ENCODE measurements at places on chromosomes 6 and 20.

- DNase-seq = no peak
Observed at GRCh38 chr6:20716865-20717264, 182.6 kb downstream of the CDKAL1 start.

- no peak for DNase-seq
Observed at GRCh38 chr6:33071569-33071968, 1.9 kb downstream of the HLA-DPA1 start.

DNA sequence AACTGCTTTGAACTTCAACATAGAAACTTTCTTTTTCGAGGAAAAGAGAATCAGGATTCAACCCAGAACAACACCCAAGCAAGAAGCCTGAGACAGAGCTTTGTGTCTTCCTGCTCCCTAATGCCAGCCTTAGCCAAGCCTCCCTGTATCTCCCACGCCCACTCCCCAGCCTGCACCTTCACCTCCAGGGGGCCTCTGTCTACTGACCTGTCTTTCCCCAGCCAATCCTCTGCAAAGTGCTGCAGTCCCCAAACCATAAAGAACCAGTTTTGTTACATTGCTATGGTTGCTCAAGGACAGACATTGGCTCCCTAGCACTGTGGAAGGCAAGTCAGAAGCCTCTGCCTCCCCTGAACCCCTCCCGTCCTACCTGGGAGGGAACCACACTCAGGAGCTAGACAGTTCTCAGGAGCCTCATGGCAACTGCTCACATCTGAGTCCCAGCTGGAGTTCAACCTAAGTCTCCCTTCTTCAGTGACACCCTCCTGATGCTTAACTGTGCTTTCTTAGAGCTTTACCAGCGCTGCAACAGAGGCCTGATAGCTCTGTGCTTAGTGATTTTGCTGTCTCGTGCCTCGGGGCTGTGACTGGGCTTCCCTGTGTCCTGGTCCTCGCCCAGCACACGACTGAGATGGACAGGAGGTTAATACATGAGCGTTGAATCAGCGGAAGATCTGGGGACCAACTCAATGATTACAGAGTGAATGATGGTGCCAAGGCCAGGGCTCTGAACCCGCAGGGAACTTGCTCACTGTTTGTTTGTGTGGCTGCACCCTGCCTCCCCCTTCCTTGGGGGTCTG, 101.5 kb upstream of the DUSP22 start:
- DNase-seq = no peak

DNA sequence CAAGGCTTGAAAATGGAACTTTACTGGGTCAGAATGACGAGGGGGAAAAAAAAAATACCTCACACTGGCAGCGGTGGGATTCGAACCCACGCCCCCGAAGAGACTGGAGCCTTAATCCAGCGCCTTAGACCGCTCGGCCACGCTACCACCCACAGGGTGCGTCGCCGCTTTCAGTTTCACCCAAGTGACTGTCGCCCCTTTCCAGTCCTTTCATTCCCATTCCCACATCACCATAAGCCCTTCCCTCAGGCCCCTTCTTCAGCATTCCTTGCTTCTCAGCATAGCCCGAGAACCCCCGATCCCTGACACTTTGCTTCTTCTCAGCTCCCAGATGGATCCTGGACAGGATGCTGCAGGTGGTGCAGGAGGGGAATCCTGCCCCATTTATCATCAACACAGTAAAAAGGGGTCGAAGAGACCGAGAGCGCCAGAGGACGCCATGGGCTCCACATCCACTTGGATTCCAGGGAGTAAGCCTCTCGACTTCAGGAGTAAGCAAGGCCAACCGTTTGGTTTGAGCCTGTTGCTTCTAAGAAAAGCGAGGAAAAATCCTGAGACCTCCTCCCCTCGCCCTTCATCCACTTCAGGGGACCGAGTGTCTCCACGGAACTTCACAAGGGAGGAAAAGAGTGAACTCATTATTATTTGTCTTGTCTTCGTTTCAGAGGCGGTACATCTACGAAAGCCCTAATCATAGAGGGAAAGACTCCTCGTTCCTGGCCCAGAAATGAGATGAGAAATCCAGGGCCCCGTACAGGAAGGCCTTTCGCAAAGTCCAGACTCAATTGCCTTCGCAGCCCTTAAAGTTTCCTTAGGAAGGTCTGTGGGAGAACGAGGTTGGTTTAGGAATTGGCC, 20.0 kb upstream of the TRIM27 start:
- DNase-seq = peak; percentile 50

DNA sequence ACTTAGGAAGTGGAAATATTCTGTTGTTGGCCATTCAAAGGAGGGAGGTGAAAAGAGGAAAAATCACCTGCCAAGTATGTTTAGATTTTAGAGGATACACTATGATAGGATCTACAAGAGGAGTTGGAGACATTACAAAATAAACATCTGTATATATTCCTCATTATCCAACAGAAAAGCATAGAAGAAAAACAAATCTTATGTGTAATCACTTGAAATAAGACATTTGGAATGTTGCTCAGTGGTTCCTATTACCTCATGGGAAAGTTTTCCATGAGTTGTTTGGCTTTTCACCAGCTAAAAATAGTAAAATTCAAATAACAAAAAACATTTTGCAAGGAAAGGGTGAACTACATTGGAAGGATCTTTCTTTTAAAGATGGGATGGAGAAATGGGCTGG, 76.7 kb upstream of the CARMIL1 start:
- DNase-seq = no peak

- no peak for DNase-seq
Observed at GRCh38 chr20:57998276-57998675, 230.2 kb downstream of the ANKRD60 start.

DNA sequence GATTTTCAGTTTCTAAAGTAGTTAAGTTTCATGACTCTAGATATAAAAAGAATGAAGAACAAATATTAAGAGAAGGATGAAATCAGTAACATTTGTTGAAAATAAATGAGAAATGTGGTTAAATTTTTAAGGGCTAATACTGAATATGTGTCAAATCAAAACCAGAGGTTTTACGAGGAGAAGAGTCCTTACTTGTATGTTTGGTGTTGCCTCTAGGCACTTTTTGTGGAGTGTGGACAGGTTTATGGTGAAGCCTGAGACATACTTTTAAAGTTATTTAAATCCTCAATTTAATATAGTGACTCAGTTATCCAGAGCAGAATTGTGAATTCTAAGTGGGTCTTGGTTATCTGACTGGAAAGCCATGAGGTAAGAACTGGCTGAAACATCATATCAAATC, 68.7 kb downstream of the COL19A1 start:
- DNase-seq = no peak

- DNase-seq = no peak
Observed at GRCh38 chr6:56637640-56638039, 5.0 kb downstream of the DST start.

- no peak for DNase-seq
Observed at GRCh38 chr6:4004249-4004648, 74.7 kb downstream of the FAM217A start.

DNA sequence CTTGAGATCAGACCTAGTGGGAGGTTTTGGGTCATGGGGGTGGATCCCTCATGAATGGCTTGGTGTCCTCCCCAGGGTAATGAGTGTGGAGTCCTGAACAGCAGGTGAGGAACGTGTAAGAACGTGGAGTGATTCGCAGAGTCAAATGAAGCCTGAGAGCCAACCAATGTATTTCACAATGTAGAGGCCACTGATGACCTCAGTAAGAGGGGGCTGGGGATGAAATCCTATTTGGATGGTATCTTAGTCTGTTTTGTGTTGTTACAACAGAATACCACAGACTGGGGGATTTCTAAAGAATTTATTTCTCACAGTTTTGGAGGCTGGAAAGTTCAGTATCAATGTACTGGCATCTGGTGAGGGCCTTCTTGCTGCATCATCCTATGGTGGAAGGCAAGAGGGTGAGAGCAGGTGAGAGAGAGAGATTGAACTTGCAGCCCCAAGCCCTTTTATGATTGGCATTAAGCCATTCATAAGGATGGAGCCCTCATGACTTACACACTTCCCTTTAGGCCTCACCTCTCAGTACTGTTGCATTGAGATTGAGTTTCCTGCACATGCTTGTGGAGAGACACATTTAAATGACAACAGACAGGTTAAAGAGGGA, 47.3 kb upstream of the HIVEP1 start:
- DNase-seq = no peak

GRCh38 chr20:18404172-18404571, 62.7 kb downstream of the DZANK1 start:
- no peak for DNase-seq

DNA sequence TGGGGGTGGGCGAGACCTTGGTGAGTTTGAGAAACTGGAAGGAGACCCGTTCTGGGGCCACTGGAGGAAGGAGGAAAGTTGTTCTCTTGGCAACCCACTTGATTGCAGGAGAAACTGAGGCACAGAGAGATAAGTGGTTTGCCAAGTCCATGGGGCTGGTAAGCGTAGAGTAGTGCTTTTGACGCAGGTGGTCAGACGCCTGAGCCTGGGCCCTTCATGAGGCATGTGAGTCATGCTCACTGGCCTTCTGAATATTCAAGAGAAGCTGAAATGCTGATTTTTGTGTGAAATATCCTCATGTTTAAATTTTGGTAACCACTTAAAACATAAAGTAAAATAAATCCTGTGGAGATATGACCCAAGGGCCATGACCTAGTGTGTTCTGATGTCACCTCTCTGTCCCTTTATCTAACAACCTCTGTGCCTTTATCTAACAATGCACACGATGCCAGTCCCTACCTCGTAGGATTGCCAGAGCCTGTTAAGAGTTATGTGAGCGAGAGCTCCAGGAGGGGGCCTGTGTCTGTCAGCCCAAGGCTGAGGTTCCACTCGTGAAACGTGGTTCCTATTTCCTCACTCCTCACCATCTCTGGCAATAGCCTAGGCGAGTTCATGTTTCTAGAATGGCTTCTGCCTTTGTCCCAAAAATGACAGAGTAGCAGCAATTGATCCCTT, 32.8 kb upstream of the PMEPA1 start:
- DNase-seq = no peak

- no peak for DNase-seq
Observed at GRCh38 chr6:139580592-139581484, 206.4 kb upstream of the CITED2 start.

- no peak for DNase-seq
Observed at GRCh38 chr20:11338496-11339306, 579.0 kb upstream of the BTBD3 start.

GRCh38 chr20:49582413-49583334, 14.7 kb upstream of the PTGIS start:
- no peak for DNase-seq

GRCh38 chr6:23170049-23170448, 600.7 kb downstream of the HDGFL1 start:
- DNase-seq = no peak

DNA sequence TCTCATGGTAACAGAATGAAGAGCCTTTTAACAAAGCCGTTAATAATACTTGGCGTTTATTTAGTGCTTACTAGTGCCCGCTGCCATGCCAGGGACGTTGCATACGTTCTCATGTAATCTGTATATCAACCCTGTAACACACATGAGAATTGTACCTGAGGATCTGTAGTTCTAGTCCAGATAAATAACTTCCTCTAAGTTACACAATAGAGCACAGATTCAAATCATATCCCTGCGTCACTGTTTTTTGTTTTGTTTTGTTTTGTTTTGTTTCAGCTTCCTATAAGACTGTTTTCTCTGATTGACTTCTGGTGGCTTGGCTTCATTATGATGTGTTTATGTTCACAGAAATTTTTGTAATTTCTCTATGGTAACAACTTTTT, 553 bp downstream of the ZSCAN16 start:
- no peak for DNase-seq

DNA sequence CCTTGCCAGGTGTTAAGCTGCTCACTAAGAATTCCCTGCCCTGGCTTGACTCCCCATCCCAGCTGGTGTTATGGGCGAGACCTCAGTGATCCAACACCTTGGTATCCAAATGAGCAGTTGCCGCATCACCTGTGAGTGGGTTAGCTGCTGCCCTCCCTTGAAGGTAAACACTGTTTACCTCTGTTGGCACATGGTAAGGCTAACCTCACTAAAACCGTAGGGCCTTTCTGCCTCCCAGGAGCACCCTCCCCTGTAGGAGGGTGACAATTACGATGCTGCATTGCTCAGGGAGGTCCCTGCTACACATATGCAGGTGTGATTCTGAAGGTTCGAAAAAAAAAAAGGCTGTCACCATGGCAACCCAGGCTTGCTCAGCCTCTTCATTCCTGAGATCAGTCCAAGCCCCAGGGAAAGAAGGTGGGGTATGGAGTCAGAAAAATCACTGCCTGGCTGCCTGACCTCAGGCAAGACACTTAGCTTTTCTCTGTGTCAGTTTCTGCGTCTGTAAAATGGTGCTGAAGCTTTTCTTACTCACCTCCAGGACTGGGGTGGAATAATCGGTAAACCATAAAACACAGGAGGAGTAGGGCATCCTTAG, 19.5 kb downstream of the PNPLA1 start:
- DNase-seq = no peak

- no peak for DNase-seq
Observed at GRCh38 chr6:158816803-158817727, 2.1 kb downstream of the EZR start.

GRCh38 chr6:109701221-109701620, 10.1 kb downstream of the FIG4 start:
- no peak for DNase-seq

DNA sequence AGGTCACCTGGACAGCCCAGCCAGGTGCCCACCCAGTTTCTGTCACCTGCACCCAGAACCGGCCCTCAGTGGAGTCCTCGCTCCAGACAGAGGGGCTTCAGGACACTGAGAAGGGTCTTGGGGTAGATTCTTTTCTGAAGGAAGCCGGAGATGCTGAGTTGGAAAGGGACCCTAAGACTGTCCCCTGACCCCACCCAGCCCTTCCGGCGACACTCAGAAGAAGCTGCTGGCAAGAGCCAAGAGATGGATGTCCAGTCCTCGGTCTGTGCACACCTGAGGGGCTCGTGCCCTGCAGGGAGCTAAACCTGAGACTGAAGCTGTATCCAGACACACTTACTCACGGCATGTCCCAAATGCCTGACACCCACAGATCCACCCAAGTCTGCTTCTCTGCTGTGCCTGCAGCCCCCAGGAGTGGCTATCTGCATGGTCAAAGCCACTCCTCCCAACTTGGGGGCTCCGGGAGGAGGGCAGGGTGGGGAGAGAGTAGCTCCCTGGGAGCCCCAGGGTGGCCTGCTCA, 20.2 kb downstream of the NTSR1 start:
- no peak for DNase-seq

DNA sequence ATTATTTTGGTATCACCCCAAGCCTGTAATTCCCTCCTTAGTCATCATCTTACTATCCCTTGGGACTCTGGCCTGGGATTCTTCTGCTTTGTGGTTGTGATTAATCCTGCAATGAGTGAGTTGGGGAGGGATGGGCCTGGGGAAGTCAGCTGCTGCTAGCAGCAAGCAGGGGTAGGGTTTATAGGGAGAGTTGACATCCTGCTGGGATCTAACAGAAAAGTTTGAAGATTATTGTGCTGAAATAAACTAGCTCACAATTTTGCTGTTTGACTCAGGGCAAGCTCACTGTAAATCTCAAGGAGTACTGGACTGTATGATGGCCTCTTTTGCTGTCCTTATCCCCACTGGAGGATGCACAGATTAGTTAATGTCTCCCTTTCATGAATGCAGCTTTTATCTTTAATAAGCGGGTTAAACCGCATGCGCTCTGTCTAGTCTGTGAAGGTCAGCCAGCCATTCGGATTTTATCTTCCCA, 83.4 kb downstream of the JARID2 start:
- DNase-seq = no peak
